Stimulated activated CD8-positive, alpha-beta memory T cell treated with anti-CD3 and anti-CD28 coated beads, Interleukin-4, amount 100 ng/mL, for 4 hours (primary cell): ENCODE measurements at places on chromosomes 3 and 15.
A peak's percentile ranks its signal among the peaks of the same experiment; 100 is the strongest.

GRCh38 chr15:77774350-77774749, 141.6 kb upstream of the LINGO1 start:
- DNase-seq = no peak

DNA sequence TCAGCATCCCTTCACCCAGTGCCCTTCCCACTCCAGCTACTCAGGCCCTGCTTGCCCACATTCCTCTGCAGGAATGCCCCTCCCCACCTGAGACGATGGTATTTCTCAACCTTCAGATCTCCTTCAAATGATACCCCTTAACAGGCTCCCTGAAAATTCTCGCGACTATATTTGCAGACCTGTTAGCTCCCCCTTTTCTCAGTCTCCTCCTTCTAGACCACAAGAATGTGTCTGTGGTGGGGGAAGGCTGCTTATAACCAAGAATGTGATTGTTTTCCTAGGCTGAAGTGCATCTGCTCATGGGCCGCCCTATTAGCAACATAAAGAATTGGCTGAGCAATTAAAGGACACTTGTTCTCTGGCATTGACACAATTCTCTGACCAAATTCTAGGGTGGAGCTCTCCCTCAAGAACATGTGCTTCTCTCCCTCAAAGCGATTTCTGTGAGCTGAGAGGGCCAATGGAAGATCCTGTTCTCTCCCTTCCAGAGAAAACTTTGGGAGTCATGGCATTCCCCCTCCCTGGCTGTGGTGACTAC, 19.1 kb upstream of the LIMD1 start:
- DNase-seq = no peak

- DNase-seq = no peak
These were observed 96.3 kb downstream of the IGSF11 start for GRCh38 chr3:118938183-118938961.

DNA sequence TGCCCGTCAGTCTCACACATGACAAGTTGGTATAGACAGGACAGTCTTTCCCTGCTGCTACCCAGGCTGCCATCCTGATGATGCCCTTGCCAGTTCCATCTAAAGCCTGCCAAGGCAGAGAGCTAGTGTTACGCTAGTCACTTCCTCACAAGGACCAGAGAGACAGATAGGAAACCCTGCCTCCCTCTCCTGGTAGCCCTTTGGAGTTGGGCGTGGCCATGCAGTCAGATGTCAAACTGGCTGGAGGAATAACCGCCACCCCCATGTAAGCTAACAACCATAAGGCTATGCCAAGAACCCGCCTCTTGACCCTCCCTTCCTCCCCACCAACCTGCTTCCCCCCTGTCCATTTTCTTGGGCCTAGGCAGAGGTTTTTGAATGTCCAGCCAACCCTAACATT, 2.8 kb downstream of the TMEM115 start:
- no peak for DNase-seq

- no peak for DNase-seq
These were observed 112.7 kb upstream of the C3orf80 start for GRCh38 chr3:160112481-160112880.

GRCh38 chr15:51757450-51757849, 6.1 kb downstream of the TMOD2 start:
- no peak for DNase-seq

DNA sequence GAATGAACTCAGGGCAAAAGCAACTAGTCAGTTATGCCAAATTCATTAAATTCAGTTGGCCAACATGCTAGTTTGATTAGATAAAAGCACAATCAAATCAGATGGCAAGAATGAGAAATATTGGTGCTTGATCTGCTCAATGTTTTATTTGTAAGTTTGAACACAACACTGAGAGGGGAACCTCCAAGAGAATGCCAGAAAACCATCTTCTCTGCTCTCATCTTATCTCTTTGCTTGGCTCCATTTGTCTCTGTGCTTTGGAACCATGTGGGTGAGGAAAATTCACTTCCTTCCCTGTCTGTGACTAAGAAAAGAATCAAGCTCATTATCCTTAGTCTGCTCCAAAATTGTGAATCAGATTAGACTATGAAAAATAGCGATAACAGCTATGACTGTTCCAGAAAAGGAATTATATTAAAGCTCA, 43.6 kb upstream of the DCBLD2 start:
- DNase-seq = no peak

DNA sequence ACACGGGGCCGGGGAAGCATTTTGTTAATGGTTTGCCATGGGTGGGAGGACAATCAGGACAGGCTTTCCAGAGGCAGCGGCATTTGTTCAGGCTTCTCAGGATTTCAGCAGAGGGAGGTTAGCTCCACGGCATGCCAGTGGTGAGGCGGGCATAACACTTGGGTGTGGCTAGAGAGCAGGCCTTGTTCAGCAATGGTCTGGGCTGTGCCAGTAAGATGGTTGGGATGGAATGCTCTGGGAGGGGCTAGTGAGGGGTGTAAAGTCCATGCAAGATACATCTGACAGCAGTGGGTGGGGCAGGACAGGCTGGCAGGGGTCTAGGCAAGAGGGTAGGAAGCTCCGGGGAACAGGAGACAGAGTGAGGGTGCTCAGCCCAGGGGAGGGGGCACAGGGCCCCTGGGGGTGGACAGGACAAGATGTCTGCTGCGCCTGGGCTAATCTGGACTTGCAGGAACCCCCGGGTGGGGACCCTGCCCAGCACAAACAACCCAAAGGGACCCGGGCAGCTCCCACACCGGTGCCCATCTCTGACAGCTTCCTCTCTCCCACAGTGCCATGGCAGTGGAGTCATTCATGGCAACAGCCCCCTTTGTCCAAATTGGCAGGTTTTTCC, 8.4 kb downstream of the TMEM43 start:
- no peak for DNase-seq

DNA sequence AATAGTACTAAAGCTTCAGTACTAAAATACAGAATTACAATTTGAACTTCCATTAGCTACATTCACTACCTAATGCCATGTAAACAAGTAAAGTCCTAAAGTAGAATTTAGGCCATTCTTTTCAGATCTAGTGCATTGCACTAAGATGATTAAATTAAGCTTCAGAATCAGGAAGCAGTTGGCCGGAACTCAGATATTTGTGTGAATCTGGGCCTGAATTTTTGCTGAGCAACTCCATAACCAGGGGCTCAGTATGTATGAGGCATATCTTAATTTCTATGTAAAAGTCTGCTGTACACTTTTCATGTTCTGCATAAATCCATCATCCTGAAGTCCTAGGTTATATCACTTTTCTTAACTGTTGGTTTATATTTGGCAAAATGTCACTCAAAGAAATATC, 246.4 kb downstream of the RBMS3 start:
- DNase-seq = no peak

DNA sequence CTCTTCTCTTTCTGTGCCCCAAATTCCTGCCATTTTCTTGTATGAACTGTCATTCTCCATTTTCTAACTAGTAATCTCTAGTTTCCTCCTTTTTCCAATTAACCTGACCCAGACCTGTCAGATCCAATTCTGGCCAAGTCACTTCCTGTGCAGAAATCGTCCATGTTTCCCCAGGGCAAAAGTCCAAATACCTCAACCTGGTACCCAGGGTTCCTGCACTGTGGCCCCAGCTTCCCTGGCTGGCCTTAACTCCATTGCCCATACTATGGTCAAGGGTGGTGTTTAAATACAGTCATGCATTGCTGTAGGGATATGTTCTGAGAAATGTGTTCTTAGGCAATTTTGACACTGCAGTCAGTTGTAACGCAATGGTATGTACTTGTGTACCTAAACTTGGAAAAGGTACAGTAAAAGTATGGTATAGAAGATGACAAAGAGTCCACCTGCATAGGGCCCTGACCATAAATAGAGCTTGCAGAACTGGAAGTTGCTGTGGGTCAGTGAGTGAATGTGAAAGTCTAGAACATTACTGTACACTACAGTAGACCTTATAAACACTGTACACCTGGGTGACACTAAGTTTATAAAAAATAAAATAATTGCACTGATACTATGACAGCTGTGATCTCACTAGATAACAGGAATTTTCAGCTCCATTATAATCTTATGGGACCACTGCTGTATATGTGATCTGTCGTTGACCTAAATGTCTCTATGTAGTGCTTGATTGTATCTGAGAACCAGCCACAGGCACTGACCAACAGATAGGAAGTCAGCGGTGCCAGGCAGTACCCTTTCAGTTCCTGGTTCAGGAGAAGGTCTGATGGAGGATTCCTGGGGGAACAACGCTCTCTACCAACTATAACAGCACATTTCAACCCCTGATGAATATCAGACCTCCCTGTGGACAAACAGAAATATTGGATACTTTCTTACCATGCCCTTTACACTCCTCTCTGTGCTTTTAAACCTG, 336.1 kb upstream of the PROK2 start:
- DNase-seq = no peak

- no peak for DNase-seq
These were observed 228.8 kb upstream of the PEX5L start for GRCh38 chr3:180265551-180265950.

- DNase-seq = no peak
These were observed 20.4 kb downstream of the KPNA4 start for GRCh38 chr3:160544844-160545503.

GRCh38 chr3:52076896-52077780, 20.8 kb upstream of the DUSP7 start:
- DNase-seq = no peak

DNA sequence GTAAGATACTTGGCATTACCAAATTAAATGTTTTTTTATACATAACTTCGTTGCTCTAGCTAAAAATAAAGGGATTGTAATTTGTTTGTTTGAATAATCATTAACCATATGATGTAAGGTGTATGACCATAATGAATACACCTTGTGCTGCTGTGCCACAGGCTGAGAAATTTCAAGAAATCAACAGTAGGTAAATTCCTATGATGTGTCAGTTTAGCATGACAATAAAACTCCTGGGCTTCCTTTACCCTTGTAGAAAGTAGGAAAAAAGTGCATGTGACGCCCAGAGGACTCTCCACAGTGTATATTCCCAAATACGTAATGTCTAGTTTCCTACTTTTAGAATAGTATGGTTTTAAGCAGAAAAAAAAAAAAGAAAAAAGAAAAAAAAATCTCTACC, 208.1 kb downstream of the SATB1 start:
- no peak for DNase-seq

DNA sequence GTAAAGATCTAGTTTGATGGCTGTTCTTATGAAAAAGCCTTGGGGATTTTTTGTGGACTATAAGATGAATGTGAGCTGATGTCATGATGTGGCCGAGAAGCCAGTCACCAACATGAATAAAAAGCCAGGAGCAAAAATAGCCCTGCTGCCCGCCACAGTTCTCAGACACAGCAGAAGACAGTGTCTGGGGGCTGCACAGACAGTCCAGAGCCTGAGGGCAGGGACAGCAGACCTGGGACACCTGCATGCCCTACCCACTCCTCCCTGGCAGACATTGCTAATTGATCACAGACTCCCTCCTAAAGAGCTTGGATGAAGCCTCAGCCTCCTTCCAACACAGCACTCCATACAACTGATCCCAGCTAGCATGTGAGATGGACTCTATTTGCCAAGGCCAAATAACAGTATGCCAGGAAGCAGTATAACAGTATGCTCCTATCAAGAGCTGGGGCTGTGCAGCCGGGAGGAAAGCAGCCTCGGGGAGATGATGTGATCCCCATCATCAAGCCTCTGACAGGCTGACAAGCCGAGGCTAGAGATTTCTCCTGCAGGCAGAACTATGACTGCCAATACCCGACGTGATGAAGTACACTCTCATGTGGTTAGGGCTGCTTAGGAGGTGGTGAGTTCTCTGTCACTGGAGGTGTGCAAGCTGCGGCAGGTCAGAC, 105.4 kb upstream of the RPL32 start:
- DNase-seq = no peak

- no peak for DNase-seq
These were observed 713.9 kb upstream of the GBE1 start for GRCh38 chr3:82475306-82475705.

DNA sequence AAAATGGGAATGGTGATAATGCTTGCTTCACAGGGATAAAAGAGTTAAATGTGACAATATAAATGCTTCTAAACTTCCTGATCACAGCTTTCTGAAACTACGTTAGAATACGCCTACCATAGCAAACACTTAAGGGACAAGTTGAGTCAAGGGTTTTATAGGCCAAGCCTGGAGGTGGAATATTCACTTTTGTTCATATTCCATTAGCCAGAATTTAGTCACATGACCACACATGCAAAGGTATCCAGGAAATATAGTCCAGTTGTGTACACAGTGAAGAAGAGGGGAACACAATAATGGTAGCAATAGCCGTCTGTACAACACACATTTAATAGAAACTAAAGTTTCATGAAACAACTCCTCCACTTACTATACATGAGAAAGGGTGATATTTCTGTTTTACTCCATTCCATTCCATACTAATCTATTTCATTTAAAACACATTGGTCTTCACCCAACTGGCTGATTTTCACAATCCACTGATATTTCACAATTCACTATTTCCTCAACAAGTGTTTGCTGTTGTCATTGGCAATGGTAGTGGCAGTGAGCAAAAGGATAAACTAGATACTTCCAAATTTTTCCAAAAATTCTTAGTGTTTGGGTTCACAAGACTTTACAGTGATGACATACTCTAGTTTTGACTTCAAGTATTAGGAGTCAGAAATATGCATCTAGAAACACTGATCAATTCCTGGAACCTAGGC, 270.9 kb downstream of the ERC2 start:
- DNase-seq = no peak

- DNase-seq = no peak
These were observed 19.6 kb upstream of the CPOX start for GRCh38 chr3:98612996-98613517.

- no peak for DNase-seq
These were observed 95.2 kb downstream of the KBTBD8 start for GRCh38 chr3:67093305-67093704.

DNA sequence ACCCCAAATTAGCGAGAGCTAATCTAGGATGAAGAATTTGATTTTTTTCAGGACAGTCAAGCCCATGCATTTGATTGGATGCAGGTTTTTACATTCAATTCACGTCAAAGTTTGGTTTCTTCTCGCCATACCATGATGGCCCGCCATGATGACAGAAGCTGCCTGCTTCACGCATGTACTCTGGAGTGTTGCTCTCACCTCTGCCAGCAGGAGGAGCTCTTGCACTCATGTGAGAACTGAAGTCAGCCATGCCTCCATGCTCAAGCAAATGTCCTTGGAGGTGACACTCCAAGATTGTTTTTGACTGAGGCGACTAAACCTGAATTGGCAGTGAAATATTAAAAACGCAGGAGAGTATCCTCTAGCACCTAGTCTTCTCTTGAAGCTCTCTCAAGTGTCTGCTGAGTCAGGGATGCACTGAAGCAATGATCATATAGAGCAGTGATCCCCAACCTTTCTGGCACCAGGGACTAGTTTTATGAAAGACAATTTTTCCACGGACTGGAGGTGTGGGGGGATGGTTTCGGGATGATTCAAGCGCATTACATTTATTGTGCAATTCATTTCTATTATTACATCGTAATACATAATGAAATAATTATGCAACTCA, 120.9 kb downstream of the SAMMSON start:
- peak; percentile 13 for DNase-seq

GRCh38 chr15:101135532-101136166, 116.2 kb downstream of the CHSY1 start:
- DNase-seq = no peak

GRCh38 chr3:165194511-165195240, 1.5 kb downstream of the SLITRK3 start:
- DNase-seq = no peak

- no peak for DNase-seq
These were observed 211.3 kb upstream of the TRIM42 start for GRCh38 chr3:140466535-140466934.
